ENCODE measurements at places on chromosomes 5 and 9.

DNA sequence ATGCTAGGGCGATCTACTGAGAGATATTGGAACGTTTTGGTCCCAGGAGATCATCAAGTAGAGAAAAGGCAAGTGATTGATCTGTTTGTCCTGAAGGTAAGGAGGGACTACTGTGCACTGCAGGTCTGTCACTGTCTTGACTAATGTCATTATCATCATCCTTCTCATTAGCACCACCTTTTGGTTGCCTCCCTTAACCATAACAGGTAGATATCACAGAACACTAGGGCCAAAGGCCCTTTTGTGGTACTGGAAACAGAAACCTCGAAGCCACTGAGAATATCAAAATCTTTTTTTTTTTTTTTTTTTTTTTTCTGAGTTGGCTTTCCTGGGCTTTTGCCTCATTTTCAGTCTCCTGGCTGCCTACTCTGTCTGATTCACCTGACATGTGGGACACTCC is 134.0 kb downstream of the KCTD16 start:
- DNase-seq: no peak

- no peak for DNase-seq
Measured at GRCh38 chr5:130400091-130400490, 495.8 kb downstream of the CHSY3 start.

DNA sequence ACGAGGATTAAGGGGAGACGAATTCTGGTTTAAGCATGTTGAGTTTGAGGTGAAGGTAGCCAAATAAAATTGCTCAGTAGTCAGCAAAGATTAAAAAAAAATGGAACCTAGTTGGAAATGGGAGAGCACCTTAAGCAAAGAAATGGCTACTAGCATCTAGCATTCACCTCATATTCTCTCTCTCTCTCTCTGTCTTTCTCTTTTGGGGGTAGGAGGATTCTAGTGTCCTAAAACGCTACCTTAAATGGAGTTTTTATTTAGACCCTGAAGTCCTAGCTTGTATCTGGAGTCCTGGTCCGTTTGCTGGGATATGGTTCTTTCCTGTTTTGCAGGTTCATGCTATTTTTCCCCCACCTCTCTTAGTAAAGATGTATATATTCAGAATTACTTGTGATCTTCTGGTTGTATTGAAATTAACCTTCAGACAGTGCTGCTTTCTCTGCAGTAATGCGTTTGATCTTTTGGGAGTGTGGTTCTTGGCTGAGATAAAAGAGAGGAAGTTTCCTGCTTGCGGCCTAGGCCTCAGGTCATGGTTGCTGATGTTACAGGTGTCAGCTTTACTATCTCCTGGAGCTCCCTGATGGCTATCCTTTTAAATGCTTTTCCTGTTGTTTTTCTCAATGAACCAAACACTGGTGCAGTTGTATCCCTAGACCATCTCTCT is 8.0 kb downstream of the TGFBR1 start:
- no peak for DNase-seq

GRCh38 chr9:16974436-16974835 is 104.0 kb upstream of the BNC2 start:
- no peak for DNase-seq

DNA sequence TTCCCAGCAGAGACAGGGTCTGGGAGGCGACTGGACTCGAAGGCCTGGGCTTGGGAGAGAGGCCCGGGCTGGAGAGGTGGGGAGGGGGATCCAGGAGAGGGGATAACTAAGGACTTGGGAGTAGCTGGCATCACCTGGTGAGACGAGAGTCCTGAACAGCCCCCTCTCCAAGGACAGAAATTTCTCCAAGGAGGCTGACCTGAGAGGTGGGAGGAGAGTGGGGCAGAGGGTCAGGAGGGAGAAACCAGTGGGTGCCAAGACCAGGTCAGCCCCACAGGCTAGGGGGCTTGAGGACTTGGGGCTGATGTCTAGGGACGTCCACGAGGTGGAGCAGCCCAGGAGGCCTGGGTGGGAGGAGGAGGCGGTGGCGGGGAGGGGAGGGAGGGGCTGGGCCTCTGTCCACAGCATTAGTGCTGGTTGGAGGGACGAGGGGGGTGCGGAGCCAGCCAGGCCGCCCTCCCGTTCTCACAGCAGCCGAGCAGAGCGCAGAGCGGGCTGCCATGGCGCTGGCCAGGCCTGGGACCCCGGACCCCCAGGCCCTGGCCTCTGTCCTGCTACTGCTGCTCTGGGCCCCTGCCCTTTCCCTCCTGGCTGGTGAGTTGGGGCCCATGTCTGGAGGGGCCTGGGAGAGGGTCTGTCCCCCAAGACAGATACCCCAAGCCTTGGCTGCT is at the start of gene CRB2:
Gene CRB2 (plus strand): TSS at position 437 of the 671 bp plus-strand sequence. CDS start 64 bp downstream, at position 501.
- DNase-seq: no peak

- no peak for DNase-seq
Measured at GRCh38 chr9:96651626-96652025, 3.5 kb downstream of the PRXL2C start.

GRCh38 chr9:114000671-114001409 is 77.3 kb downstream of the AMBP start:
- no peak for DNase-seq

DNA sequence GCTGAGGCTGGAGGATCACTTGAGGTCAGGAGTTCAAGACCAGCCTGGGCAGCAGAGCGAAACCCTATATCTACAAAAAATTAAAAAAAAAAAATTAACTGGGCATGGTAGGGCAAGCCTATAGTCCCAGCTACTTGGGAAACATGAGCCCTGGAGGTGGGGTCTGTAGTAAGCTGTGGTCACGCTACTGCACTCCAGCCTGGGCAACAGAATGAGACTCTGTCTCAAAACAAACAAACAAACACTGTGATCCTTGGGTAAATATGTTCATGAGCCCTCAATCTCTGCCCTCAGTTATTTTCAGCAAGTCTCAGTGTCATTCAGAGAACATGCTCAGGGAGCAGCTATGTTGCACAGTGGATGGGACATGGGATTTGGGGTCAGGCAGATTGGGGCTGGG is 76.2 kb downstream of the PTTG1 start:
- DNase-seq: no peak
